CD8-positive, alpha-beta memory T cell (primary cell): ENCODE measurements at places on chromosomes 11 and 22.

- DNase-seq = no peak
Measured at GRCh38 chr11:3205261-3206155, 13.1 kb downstream of the MRGPRG start.

GRCh38 chr22:32648486-32648885 is 153.0 kb upstream of the TIMP3 start:
- no peak for DNase-seq

GRCh38 chr11:3003396-3004231 is 11.5 kb upstream of the NAP1L4 start:
- DNase-seq = no peak

DNA sequence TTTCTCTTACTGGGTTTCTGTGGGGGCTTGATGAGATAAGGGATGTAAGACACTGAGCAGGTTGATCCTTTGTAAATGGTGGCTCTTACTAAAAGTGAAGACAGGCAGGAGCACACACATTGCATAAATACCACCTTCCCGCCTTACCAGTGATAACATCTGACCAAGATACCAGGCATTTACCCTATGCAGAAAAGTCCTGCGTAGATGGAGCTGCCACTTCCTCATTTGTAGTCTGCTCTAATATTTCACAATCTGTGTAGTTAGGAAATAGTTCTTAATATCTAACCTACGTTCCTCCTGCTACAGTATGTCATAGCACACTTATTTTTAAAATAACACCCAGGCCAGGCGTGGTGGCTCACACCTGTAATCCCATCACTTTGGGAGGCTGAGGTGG is 23.9 kb upstream of the SWAP70 start:
- no peak for DNase-seq

- no peak for DNase-seq
Measured at GRCh38 chr11:71342951-71343827, 90.8 kb upstream of the SHANK2 start.
